ENCODE measurements at places on chromosomes 2 and 18.

GRCh38 chr2:42973726-42974125 is 181.3 kb upstream of the HAAO start:
- no peak for DNase-seq

GRCh38 chr2:150675807-150676206 is 188.3 kb upstream of the RND3 start:
- DNase-seq = no peak

DNA sequence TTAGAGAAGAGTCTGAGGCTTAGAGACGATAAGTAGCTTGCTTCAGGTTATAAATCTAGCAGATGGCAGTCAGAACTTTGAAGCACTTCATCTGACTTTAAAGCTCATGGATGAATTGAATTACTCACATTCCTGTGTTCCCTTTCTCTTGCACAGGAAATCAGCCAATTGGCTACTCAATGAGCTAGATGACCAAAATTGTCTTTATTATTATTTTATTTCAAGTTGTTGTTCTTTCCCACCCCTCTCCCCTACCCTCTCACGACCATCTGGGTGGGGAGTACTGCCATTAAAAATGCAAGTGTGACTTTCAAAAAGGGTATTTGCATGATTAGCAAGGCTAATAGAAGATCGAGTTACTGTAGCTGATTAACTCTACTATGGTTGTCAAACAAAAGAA is 491.1 kb downstream of the NR4A2 start:
- DNase-seq = no peak

DNA sequence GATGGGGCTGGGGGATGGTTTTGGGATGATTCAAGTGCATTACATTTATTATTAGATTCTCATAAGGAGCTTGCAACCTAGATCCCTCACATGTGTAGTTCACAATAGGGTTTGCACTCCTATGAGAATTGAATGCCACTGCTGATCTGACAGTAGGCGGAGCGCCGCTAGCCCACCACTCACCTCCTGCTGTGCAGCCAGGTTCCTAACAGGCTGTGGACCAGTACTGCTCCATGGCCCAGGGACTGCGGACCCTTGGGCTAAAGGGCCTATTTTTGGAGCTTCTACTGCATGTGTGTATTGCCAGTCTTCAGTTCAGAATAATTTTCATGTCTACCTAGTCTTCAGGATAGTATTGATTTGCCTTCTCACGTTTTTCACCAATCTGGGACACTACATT is 165.3 kb upstream of the TWIST2 start:
- DNase-seq = no peak

GRCh38 chr2:181841079-181841478 is 50.5 kb upstream of the ITPRID2 start:
- DNase-seq = no peak
